ENCODE measurements at places on chromosomes 16 and 17.
A peak's percentile ranks its signal among the peaks of the same experiment; 100 is the strongest.

- DNase-seq = peak; percentile 77
Measured at GRCh38 chr17:28675980-28676379, 14.0 kb downstream of the SUPT6H start.

GRCh38 chr17:65020284-65020683 is 36.3 kb downstream of the GNA13 start:
- DNase-seq = no peak

DNA sequence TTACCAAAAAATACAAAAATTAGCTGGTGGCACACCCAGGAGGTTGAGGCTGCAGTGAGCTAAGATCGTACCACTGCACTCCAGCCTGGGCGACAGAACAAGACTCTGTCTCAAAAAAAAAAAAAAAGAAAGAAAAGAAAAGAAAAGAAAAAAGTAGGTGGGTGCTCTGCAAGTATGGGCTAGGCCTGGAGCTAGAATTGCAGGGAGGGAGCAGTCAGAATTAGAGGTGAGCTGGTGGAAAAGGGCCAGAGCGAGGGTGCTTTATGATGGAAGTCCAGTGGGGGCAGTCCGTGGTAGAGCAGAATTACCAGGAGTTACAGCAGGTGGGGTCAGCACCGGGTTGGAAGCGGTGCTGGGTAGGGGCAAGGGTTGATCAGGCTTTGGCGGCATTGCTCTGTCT is 57.0 kb upstream of the KDM6B start:
- DNase-seq = no peak

GRCh38 chr16:29644338-29644857 is 18.6 kb upstream of the SPN start:
- DNase-seq = no peak

DNA sequence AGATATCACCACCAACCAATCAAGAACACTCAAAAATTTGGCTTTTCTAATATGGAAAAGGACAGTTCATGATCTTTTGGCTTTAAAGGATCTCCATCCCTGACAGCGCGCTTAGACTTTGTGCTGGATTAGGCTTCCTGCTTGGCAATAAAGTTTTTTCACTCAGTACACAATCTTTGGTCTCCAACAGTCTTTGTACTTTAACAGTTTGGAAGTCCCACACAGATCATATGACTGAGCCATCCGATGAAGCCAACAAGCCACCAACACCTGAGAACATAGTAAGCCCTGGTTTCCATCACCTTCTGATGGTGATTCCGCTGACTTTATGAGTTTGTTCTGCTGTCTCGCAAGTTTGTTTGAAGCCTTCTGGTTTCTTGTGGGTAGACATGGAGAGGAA is 34.3 kb downstream of the SMURF2 start:
- no peak for DNase-seq

DNA sequence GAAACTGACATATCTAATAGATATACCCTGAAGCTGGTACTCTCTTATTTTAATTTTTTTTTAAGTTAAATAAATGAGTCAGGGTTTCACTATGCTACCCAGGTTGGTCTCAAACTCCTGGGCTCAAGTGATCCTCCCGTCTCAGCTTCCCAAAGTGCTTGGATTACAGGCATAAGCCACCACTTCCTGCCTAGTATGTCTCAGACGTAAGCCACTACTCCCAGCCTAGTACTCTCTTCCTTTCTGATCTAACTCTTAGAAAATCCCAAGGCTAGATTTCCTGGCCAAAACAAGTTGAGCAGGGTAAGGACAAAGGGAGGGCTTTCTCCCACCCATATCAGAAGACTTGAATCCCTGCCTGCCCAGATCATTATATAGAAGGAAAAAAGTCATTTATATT is 33.7 kb downstream of the HOXB1 start:
- no peak for DNase-seq

- DNase-seq = no peak
Measured at GRCh38 chr16:3281222-3281820, 2.0 kb upstream of the ZNF263 start.

GRCh38 chr16:48372744-48373143 is 12.5 kb downstream of the SIAH1 start:
- DNase-seq = no peak

- DNase-seq = no peak
Measured at GRCh38 chr17:35799942-35800341, 4.5 kb upstream of the MMP28 start.

DNA sequence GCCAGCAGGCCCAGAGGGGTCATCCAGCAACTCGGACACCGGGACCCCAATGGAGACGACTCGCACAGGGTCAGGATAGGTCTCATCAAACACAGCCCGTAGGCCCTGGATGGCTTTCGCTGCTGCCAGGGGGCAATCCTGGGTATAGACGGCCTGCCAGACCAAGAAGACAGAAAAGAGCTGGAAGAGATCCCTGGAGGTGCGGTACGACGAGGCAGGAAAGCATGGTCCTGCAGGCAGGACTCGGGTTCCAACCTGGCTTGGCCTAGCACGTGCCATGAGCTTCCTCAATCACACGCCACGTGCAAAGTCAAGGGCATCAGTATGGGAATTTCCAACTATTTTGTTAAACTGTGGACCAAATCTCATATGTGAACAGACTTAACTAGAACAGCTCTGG is 6.3 kb upstream of the EXOSC6 start:
- DNase-seq = no peak

DNA sequence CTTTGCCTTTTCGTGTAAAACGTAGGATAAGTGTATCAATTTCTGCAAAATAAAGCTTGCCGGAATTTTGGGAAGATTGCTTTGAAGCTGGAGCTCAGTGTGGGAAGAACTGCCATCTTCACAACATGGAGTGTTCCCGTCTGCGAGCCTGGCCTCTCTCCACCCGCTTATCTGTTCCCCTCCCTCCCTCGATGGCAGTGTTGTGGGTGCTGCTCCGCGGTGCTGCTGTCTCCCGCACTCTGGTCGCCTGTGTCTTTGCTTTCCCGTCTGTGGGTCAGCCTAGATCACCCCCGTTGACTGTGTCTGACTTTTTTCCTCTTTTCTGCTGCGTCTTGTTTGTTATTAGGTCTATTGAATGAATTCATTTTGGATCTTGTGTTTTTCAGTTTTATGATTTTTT is 17.0 kb downstream of the ACSF3 start:
- DNase-seq = no peak

DNA sequence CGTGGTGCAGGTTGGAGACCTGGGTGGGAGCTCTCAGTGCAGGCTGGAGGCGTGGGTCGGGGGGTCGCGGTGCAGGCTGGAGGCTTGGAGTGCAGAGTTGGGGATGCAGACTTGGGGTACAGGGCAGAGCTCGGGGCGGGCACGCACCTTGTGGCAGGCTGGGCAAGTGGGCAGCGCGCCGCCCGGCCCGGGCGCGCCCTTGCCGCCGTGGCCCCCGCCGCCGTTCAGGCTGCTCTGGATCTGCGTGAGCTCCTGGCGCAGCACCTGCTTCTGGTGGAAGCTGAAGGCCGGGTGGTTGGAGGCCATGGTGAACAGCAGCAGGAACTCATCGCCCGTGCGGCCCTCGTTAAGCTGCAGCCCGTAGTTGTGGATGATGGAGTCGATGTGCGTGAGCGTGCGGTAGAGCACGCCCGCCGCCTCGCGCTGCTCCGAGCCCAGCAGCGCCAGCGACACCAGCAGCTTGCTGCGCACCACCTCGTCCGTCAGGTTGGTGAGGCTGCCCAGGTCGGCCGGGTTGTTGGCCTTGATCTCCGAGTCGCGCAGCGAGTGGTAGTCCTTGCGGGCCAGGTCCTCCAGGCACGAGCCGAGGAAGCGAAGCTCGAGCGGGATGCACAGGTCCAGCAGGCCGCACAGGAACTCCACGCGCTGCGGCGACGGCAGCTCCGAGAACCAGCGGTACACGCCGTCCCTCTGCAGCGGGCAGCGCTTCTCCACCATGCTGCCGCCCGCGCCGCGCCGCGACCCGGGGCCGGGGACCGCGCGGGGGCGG is 1.1 kb downstream of the ZCCHC14 start:
- DNase-seq = no peak

Measured in NCI-H2107 (cell line).